Effector CD8-positive, alpha-beta T cell (primary cell): ENCODE measurements at places on chromosomes 13 and 19.

GRCh38 chr13:60260440-60260839 is 96.7 kb upstream of the DIAPH3 start:
- no peak for DNase-seq

- no peak for DNase-seq
Measured at GRCh38 chr19:5978606-5979552, 939 bp upstream of the RANBP3 start.

GRCh38 chr19:33163481-33163880 is 30.6 kb upstream of the LRP3 start:
- DNase-seq = no peak

- DNase-seq = no peak
Measured at GRCh38 chr13:73189776-73190175, 131.0 kb downstream of the KLF5 start.

DNA sequence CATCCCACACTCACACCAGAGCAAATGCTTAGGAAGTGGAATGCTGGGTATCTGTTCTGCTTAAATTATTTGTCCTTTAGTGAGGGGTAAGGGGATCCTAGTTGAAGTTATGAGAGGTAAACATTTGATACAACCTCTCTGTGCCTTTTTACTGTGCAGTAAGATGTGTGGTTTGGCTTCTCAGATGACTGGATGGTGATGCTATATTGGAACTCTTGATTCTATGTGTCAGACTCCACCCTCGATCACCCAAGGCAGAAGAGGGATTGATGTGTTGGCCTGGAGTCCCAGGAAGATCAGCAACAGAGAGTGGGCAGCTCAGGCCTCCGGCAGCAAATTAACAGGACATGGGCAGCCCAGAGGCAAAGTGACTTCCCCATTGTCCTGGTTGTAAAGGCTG is 66.7 kb downstream of the SIPA1L3 start:
- DNase-seq = no peak

- DNase-seq = no peak
Measured at GRCh38 chr13:98013241-98013640, 59.8 kb downstream of the IPO5 start.

DNA sequence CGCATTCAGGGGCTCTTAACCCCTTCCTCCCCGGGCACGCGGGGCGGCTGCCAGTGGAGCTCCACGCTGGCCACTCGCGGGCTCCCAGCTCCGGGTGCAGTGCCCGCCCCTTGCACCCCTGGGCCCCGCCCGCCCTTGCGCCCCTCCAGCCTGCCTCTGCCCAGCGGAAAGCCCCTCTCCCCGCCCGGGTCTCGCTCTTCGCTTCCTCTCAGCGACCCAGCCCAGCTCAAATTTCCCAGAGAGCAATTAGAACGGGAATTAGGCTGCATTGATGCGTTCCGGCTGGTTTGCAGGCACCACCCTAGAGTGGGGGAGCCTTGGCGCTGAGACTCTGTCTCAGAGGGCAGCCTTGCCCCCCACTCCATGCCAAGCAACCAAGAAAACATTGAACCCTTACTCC is 1.8 kb upstream of the GSX1 start:
- no peak for DNase-seq

DNA sequence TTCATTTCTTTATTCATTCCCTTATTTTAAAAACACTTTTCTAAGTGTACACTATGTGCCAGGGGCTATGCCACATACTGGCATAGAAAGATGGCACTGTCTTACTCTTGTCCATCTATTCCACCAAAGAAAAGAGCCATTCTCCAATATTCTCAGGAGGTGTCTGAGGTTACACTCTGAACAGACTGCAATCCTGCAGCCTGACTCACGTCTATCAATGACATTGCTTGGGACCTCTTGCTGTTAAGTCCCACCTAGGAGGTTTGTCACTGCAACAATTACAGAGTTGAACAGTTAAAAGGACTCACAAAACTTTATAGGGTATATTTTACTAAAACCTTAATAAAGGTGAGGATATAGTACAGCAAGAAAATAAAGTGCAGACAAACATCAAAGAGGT is 512.9 kb upstream of the HTR2A start:
- DNase-seq = no peak

DNA sequence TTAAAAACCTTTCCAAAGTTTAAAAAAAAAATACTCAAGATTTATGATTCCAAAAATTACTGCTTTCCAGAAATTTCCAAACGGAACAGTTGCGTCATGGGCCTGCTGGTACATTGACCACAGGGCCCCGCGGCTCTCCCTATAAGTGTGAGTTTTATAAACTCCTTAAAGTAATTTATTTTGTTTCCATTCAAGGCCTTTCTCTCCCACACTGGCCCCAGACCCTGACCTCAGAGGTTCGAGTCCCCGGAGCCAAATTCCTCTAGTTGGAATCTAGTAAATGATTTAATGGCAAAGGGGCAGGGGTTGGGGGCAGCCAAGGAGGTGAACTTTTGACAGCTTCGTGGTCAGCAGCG is 97.5 kb downstream of the INSR start:
- DNase-seq = no peak

DNA sequence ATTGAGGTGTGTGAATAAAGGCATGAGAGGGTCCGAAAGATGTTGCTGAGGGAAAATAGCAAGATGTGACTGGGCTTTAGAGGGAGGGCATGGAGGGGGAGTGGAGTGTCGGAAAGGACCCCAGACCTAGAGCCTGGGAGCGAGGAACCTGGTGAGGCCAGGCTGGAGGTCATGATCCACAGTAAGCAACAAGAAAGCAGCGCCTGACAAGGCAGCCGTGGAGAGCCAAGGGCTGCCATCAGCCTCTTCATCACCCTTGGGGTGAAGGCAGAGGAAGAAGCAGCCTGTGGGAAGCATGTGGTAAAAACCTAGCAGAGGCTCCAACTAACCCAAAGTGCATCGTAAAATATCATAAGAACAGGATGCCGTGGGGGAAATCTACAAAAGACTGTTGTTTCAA is 162.8 kb upstream of the SOX1 start:
- DNase-seq = no peak

DNA sequence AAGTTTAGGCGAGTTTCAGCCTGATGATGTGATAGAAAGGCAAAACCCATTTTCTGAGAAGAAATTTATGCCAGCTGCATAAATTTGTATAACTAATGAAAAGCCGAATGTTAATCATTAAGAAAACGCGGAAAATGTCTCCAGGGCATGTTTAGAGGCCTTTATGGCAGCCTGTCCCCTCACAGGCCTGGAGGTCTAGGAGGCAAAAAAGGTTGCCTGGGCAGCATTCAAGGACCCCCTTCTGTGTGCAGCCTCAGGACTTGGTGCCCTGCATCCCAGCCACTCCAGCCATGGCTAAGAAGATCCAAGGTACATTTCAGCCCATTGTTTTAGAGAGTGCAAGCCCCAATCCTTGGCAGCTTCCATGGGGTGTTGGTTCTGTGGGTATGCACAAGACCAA is 614.2 kb downstream of the SLITRK5 start:
- DNase-seq = no peak

DNA sequence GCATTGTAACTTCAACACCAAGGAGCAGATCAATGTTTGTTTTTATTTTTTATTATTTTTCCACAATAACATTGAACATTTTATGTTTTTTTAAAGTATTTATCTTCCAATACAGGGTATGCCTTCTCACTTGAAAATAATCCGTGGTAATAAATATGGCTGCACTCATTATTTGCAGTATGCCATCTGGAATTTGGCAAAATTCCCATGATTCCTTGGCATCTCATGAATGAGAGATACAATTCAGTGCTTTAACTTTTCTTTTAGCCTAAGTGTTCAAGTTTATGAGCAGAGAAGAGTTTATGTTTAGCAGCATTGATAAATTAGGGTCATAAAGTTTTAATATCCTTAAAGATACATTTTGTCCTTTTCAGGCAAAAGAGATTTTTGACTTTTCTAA is 1109.6 kb upstream of the ATXN8OS start:
- no peak for DNase-seq

DNA sequence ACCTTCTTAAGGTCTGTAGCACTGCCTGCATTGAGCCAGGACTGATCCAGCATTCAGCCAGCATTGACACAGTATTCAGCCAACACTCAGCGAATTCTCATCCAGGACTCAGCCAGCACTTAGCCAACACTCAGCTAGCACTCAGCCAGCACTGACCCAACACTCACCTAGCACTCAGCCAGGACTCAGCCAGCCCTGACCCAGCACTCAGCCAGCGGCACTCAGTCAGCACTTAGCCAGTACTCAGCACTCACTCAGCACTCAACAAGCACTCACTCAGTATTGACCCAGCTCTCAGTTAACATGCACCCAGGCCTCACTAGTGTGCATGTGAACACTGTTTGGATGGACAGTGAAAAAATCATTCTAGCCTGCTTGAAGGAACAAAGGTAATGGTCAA is 55.0 kb downstream of the TSHZ3 start:
- DNase-seq = no peak

DNA sequence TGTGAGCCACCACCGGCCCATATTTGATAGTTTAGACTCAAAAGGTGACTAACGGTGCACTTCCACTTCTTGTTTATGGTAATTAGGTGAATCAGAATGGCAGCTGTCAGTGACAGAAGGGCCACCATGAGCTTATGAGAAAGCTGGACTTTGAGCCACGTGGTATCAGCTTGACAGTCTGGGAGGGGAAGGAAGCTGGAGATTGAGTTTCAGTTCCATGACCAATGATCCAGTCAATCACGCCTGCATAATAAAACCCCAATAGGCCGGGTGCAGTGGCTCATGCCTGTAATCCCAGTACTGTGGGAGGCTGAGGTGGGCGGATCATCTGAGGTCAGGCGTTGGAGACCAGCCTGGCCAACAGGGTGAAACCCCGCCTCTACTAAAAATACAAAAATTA is 8.2 kb downstream of the EID2B start:
- no peak for DNase-seq

- no peak for DNase-seq
Measured at GRCh38 chr19:46995492-46995891, 24.1 kb upstream of the NPAS1 start.

GRCh38 chr13:80975903-80976302 is 635.0 kb upstream of the SPRY2 start:
- no peak for DNase-seq

GRCh38 chr13:31431722-31432137 is 232.0 kb downstream of the B3GLCT start:
- DNase-seq = no peak
